NB4 (cell line): ENCODE measurements at places on chromosomes 5 and 9.

DNA sequence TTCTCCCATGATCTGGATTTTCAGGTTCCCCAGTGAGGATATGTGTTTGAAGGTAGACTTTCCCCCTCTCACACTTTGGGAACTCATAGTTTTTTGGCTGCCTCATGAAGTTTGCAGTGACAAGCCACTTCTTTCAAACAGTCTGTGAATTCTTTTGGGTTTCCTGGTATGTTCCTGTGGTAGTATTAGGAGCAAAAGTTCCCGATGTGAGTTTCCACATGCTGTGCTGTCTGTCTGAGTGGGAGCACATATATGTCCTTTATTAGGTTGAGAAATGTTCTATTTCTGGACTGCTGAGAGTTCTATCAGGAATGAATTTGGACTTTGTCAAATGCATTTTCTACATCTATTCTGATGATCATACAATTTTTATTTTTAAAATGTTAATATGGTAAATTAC, 273.2 kb upstream of the TARS1 start:
- DNase-seq: no peak

DNA sequence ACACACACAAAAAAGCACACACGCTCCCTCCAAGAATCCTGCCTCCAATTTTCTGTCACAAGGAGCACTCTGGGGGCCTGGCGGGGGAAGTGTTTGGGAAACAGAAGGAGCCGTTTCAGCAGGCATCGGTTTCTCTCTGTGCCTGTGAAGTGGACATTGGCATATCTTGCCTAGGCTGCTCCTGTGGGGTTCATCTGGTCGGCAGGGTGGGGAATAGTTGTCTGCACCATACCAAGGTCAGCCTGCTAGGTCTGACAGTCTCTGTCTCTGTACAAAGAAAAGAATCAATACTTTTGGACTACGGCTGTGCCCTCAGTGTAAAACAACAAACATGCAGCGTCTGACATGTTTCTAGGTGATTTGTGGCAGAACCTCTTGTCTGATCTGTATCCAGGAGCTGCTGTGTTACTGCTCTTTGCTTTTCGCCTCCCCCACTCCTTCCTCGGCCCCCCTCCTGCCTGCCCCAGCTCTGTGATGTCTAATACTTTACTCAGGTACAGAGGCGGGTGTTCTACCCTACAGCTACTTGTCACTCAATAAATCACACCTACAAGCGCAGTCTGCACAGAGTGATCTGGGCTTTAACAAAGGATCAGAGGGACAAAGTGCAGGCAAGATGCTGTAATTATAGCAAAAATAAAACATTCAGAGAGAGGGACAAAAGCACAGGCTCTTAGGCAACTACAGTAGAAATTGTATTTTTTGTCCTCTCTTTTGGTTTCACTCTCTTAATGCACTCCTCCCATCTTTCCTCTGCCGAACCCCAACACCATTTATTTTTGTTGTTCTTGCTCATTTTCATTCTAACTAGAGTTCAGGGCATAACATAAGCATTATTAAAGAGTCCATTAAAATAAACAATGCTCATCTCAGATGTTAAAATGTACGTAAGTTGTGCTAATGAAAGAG, 216.7 kb downstream of the BNC2 start:
- no peak for DNase-seq

DNA sequence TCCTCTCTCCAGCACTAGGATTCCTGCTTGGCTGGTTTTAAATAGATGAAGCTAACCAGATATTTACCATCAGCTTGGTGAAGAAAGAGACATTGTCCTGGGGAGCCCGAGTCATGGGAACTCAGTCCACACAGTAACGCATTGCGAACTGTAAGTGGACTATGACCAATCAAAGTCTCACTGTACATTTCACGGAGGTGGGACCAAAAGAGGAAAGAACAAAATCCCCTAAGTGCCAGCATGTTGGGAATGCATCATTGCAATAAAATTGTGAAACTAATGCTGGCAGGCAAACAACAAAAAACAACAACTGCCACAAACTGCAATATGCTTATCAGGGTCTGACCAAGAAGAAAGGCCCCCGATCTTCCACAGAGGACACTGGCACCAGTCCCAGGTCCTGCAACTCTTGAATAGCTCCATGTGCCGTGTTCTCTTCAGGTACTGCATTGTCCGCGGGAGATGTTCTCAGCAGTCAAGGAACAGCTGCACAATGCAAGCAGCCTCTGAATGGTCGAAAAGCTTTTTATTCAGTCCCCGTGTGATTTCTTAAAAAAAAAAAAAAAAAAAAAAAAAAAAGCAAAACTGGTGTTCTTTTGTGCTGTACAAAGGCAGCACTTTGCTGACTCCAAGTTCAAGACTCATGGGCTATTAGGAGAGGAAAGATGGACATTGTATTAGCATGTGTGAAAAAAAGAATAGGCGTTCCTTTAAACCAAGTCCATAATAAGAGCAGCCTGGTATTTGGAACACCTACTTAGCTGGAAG, 38.1 kb downstream of the SEMA6A start:
- no peak for DNase-seq

- no peak for DNase-seq
Measured at GRCh38 chr5:96905864-96906263, 29.6 kb downstream of the ERAP2 start.

- DNase-seq: no peak
Measured at GRCh38 chr5:168600409-168600808, 21.2 kb upstream of the PANK3 start.

DNA sequence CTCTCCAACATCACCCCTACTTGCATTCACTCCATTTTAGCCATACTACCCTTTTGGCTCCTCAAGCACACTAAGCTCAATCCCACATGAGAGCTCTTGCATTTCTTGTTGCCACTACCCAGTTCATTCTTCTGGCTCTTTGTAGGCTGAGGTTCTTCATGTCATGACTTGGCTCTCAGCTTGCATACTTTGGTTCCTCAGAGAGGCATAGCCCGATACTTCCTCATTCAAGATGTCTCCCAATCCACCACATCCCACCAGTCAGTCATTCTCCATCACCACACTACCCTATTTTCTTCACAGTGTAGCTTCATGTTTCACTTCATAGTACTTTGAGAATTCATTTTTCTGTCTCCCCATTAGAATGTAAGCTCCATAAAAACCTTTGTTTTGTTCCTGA, 116.7 kb downstream of the NR6A1 start:
- DNase-seq: peak; percentile 54

DNA sequence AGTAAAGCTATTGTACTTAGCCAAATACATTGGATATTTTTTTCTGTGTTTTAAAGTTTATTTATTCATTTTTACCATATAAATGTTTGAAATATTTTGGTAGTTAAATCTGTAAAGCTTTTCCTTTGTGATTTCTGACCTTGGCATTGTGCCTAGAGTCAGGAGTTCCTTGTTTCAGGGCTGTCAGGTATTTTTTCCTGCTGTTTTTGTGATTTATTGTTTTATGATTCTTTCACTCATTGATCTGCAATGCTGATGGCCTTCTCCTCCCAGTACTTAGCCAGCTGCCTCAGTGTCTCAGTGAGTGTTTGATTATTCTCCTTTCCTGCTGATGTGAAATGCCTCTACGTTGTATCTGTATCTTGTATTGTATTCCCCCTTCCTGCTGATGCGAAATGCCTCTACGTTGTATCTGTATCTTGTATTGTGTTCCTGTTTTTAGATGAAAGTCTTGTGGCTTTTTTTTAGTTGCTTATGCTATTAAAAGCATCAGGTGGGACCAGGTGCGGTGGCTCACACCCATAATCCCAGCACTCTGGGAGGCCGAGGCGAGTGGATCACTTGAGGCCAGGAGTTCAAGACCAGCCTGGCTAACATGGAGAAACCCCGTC, 61.0 kb downstream of the EHMT1 start:
- no peak for DNase-seq

DNA sequence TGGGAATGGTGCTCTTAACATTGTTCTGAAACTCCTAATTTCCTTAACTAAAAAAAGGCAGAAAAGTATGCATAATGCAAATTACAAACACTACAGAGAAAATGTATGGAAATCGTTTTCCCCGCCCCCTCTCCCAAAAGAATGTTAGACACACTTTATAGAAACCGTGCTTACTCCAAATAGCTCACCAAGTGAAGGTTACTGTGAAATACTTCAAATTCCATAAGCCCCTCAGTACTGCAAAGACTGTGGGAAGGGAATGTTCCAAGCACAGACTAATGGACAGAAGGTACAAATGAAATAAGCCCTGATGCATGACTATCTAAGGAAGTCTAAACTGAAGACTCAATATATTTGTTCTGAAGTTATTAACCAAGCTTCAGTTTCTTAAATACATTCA, 12.5 kb downstream of the MAPKAP1 start:
- no peak for DNase-seq

DNA sequence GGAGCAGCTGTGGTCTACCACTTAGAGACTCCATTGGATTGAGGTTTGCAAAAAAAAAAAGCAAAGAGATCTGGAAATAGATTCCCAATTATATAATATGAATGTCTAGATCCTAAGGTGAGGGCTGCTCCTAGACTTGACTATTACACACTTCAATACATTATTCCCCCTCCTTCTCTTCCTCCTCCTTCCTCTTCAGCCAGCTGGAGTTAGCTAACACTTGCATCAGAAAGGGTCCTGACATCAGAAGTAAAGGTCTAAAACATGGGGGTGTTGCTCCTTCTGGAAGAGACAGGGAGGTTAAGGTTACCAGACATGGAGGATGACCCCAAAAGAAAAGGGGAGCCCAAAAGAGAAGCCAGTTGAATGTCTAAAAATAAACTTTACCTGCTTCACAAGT, 12.9 kb upstream of the NR3C1 start:
- DNase-seq: no peak

DNA sequence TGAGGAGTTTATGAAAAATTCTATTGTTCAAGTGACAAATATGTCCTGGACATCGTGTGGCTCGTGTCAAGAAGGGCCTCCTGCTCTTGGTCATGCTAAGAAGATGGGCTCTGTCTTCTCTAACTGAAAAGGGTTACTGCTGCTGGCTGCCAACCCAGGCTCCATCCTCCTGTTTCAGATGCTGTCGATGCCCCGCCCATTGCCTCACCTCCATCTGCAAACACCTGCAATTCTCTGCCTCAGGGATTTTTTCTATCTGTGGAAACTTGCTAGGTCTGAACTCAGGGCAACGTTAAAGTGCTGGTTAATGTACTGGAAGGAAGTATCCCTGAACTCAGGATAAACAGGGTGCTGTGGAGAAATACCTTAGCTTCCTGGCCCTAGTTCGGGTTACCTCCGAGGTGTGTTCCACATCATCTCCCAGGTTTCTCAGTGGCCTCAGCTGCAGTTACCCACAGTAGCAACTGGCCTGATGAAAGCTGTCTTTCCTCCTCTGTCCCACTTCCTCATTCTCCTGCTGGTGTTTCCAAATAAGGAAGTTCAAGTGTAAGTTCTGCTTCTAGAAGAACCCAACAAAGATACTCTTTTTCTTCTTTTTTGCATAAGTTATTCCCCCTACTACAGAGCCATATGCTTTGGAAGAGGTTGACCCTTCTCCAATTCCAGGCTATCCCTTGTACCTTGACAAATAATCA, 151.7 kb upstream of the SMIM23 start:
- DNase-seq: peak; percentile 74

- DNase-seq: peak; percentile 83
Measured at GRCh38 chr5:997001-997474, 11.6 kb upstream of the NKD2 start.

- peak; percentile 2 for DNase-seq
Measured at GRCh38 chr9:112233769-112234168, 58.7 kb upstream of the SUSD1 start.

DNA sequence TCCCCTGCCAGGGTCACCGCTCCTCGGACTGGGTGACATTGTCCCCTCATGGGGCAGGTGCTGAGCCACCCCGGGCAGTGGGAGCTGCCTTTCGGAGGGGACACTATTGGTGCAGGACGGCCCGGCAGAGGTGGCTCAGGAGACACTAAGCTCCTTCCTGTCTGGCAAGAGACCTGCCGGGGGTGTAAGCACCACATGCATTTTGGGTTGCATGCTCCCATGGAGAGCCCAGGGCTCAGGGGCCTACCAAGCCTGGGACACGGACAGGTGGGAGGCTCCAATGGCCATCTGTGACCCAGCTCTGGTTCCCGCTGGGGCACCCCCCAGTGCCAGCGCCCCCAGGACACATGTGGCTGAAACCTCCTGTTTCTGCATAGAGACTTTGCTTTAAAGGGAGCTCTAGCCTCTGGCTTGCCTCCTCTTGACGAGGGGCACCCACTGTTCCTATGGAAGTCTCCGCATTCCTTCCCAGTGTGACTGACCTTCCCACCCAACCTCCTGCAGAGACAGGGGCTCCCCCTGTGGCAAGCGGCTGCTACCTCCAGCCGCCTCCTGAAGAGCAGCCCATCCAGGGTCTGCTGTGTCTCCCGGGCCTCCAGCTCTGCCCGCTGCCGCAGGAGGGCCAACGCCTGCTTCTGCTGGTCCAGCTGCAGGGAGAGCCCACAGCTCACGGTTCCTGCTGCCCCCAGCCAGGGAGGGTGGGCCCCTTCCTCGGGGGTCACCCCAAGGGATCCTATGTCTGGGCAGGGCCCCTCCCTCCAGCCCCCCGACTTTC, 28.1 kb downstream of the CCDC187 start:
- no peak for DNase-seq

DNA sequence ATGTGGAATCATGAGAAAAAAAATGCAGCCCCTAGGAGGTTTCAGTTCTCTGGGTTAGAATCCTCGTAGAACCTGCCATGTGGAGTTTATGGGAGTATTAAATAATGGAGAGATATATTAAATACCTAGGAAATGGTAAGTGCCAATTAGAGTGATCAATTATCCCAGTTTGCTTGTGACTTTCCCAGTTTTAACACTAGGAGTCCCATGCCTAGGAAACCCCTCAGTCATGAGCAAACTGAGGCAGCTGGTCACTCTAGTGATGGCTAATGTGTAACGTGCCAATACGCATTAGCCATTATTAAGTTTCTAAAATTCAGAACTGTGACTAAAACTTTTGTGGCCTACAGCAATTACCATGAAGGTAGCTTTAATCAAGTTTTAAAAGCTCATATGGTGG, 720.6 kb downstream of the TAF11L14 start:
- DNase-seq: no peak

DNA sequence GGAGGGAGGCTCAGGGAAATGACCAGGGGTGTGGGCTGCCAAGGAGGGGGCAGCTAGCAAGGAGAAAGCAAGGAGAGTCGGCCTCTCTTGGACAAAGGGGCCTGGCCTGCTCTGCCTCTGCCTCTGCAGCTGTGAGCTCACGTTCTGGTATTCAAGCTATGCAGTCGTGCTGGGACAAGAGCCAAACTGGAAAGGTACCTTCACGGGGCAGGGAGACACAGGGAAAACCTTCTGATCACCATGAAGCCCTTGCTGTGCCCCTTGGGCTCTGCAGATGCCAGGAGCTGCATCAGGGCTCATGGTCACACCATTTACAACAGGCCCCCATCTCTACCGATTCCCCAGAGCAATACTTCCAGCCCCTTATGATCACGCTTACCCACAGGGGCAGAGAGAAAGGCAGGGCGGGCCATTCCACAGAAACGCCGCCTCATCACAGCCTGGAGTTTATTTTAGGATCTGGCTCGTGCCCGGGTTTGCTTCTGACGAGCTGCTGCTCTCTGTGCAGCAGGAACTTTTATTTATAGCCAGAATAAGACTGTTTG, 63.2 kb downstream of the PRRT1B start:
- DNase-seq: no peak

- DNase-seq: no peak
Measured at GRCh38 chr9:81984928-81985327, 3.6 kb upstream of the SPATA31D1 start.
